Hematopoietic multipotent progenitor cell treated with erythropoietin and hydrocortisone succinate and interleukin-3 and kit ligand, for 8 days (in vitro differentiated cells): ENCODE measurements at places on chromosomes 2 and 18.

DNA sequence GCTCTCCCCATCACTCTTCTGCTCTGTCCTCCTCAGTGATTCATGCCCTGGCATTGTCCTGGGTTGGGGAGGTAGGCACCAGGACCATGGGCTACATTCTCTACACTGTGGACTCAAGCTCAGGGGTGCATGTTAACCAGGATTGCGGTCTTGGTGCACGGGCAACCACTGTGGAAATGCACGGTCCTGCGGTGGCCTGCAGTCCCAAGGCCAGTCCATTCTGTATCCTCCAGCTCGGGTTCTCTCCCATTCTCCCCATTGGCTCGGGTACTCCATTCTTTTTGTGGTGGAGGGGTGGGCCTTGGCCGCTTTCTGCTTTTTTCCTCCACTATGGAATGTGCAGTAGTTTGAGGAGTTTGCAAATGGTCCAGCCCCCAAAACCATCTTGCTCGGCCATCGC, 215.0 kb upstream of the MYT1L start:
- no peak for DNase-seq

GRCh38 chr2:202604699-202605098, 30.1 kb upstream of the FAM117B start:
- no peak for DNase-seq

DNA sequence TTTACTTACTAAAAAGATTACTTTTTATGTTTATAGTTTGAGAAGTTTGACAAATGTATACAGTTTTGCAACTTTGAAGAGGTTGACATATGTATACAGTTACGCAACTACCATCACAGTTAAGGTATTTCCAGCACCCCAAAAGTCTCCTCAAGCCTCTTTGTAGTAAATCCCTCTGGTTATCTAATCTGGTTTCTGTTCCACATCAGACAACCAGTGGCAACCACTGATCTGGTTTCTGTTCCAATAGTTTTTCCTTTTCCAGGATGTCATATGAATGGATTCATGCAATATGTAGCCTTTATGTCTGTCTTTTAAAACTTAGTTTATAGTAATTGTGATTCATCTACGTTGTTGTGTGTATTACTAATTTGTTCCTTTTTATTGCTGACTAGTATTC, 23.5 kb downstream of the IFIH1 start:
- DNase-seq = no peak

- DNase-seq = no peak
These were observed 6.4 kb upstream of the BOK start for GRCh38 chr2:241551998-241552737.

GRCh38 chr2:110777531-110778311, 45.3 kb downstream of the ACOXL start:
- DNase-seq = no peak

- DNase-seq = no peak
These were observed 4.0 kb downstream of the KLHL29 start for GRCh38 chr2:23388756-23389514.
